ENCODE measurements at places on chromosomes 7 and 10.

- DNase-seq, result no peak
Observed at GRCh38 chr7:152865461-152865860, 105.9 kb downstream of the ACTR3B start.

DNA sequence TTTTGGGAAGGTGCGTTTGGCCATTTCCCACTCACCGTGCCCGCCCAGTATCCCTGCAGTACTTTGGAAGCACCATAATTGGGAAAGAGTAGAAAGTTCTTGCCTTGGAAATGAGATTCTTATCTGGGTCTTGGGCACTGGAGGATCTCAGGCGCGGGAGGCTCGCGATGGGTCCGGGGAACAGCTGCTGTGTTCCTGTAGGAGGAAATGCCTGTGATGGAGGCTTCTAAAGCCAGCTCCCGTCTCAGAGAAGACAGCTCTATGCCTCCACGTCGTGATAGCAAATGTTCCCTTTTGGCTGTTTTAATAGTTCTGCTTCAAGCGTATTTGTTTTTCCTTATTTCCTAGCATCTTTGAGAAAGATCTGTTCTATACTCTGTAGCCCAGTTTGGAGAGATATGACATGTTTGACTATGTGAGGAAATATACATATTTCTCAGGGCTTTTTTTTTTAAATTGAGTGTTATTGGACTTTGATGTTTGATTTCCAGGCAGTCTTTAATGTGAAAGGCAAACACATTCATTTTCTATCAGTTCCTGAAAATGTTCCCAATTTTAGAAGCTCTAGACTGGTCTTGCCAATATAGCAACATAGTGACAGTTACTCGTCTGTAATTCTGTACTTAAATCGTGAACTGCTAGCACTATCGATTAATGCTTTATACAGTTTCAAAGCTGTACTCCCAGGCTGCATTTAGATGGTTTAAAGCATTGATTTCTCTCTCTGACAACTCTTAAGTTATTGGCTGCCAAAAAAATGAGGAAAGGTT lies 280.8 kb downstream of the DPP6 start:
- no peak for DNase-seq

- no peak for DNase-seq
Observed at GRCh38 chr10:60649485-60650377, 128.5 kb upstream of the CDK1 start.

DNA sequence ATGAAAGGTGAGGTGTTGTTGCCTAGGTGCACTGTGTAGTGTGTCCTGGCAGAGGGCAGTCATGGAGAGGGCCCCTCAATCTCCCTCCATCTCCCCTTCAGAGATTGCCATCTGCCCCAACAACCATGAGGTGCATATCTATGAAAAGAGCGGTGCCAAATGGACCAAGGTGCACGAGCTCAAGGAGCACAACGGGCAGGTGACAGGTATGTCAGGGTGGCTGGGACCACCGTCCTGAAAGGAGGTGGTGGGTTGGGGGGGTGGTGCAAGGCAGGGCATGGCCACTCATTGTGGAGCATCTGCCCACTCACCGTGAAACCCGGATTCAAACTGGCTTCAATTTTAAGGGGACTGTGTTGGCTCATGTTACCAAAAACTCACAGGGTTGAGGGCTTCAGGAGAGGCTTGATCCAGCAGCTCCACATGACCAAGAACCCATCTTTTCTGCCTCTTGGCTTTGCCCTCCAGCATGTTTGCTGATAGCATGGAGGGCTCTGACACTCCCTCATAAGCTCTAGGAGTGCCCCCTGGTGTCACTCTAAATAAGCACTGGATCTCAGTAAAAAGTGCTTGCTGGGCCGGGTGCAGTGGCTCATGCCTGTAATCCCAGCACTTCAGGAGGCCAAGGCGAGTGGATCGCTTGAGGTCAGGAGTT lies 12.2 kb downstream of the ARPC1B start:
- DNase-seq, result peak; percentile 46

DNA sequence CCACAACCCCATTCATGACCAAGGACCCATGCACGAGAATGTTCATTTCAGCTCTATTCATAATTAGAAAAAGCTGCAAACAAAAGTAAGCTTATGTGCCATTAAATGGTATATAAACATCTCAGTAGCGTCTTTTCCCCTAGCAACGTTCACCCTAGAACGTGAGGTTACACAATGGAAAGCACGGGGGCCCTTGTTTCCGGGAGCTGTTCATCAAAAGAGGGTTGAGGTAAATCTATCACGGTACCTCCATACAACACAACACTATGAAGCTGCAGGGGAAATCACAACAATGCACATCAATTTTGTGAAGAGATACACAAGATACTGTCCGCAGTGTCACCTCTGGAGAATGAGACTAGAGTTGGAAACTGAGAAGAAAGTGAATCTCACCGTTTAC lies 80.9 kb upstream of the DDC start:
- DNase-seq, result no peak

DNA sequence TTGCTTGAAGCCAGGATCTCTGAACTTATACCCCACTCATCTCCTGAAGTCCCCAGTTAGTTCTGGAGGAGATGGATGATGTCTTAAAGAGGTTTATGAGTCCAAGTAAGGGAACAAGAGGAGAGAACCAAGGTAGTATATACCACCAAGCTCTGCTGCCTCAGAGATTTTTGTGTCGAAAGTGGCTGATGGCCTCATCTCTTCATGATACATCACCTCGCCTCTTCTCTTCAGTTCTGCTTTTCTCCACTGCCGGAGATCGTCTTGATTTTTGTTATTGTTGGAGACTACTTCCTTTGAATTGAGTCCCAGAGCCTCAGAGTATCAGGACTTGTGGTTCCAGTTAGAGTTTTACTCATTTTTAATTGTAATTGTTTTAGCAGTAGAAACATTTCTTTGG lies 1.9 kb downstream of the VTI1A start:
- no peak for DNase-seq

DNA sequence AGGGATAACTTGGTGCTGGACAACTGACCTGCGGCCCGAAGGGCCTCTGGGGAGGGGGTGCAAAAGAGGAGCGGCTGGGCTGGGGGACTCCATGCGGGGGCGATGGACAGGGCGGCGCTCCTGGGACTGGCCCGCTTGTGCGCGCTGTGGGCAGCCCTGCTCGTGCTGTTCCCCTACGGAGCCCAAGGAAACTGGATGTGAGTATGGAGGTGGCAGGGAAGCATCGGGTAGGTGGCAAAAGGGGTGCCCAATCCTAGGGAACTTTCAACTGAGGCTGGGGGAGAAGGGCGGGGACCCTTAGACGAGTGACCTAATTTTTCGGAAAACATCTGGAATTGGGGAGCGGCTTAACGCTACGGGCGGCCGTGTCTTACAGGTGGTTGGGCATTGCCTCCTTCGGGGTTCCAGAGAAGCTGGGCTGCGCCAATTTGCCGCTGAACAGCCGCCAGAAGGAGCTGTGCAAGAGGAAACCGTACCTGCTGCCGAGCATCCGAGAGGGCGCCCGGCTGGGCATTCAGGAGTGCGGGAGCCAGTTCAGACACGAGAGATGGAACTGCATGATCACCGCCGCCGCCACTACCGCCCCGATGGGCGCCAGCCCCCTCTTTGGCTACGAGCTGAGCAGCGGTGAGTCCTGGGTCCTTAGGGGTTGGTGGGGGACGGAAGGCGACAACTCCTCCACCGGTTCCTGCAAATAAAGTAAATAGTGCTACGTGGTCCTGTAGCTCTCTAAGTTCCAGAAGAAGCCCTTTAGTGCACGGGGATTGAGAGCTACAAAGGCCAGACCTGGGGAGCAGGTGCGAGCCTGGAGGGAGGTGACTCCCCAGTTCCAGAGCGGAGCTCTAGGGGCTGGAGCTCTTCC lies 622 bp downstream of the WNT16 start:
- DNase-seq, result peak; percentile 27

GRCh38 chr10:96439725-96440124 lies 74.0 kb downstream of the TLL2 start:
- DNase-seq, result no peak

DNA sequence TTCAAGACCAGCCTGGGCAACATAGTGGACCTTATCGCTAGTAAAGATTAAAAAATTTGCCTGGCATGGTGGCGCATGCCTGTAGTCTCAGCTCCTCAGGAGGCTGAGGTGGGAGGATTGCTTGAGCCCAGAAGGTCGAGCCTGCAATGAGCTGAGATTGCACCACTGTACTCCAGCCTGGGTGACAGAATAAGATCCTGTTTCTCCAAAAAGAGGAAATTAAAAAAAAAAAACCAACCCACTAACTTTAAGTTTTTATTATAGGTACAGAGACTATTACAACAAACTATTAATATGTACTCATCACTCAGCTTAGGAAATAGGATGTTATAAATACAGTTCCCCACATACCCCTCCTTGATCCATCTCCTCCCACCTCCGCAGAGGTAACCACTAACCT lies 30.2 kb downstream of the DHTKD1 start:
- no peak for DNase-seq

DNA sequence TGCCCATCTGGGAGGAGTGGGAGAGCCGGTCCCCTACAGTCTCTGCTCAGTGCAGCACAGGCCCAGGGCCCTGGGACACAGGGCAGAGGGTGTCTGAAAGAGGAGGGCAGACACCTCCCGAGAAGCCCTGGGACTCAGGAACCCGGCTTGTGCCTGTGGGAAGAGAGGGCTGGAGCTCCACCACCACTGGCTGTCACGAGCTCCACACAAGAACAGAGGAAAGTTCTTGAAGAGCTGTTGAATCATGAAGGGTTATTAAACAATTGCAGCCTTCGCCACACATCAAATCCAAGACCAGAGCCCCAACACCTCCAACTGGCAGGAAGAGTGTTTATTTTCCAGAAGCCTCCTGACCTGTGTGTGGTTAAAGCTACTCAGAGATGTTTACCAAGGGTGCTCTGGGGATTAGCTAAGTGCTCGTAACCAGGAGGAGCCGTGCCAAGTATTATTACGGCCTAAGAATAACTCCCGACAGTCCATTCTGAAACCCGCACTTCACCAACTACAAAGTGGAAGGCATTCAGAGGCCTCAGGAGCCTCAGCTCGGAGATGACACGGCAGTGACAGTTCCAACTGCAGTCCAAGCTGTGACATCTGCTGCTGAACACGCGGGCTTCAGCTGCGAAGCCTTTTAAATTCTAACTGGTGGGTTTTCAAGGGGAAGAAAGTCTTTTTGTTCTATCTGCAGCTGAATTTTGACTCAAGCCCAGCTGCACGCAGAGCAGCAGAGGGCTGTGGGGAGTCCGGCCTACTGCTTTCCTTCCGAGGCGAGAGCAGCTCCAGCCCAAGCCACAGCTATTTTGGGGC lies 75.1 kb downstream of the MAD1L1 start:
- DNase-seq, result peak; percentile 87

DNA sequence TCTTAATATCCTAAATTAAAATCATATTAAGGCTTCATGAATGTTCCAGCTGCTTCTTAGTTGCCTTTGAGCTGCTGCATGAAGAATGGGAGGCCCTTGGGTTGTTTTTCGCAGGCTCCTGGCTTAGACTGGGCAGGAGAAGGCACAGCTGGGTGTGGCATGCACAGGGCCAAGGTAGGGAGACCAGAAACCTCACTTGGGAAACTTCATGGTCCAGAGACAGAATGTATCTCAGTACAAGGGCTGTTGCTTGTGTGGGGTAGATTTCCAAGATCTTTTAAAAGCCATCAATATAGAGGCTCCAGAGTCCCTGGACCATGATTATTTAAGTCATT lies 49.9 kb downstream of the BUB3 start:
- DNase-seq, result no peak

- peak; percentile 72 for DNase-seq
Observed at GRCh38 chr7:70698219-70698832, 433.6 kb upstream of the GALNT17 start.

DNA sequence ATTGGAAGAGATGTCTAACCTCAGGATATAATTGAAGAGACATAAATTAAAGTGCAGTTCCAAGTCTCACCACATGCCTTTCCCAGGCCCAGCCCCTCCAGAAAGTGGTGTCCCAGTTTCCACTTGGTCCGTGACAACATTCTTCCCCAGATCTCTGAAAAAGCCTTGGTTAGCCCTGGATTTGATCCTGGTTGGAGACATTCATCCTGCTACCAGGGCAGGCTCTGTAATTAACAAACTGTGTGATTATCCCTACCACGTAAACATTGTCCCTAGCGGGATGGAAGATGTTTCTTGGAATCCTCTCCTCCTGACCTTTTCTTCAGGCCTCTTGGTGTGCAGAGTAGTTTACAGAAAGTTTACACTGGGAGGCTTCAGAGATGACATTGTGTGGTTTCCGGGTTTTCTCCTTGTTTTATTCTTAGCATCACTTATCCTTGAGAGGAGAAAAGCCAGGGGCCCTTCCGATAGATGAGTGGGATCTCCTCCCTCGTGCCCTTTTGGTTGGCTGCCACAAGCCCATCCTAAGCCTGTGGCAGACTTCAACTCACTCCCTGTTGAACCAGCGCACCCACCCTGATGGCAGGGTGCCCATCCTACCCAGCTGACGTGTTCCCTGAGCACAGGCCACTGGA lies 83.8 kb downstream of the COL13A1 start:
- DNase-seq, result no peak

DNA sequence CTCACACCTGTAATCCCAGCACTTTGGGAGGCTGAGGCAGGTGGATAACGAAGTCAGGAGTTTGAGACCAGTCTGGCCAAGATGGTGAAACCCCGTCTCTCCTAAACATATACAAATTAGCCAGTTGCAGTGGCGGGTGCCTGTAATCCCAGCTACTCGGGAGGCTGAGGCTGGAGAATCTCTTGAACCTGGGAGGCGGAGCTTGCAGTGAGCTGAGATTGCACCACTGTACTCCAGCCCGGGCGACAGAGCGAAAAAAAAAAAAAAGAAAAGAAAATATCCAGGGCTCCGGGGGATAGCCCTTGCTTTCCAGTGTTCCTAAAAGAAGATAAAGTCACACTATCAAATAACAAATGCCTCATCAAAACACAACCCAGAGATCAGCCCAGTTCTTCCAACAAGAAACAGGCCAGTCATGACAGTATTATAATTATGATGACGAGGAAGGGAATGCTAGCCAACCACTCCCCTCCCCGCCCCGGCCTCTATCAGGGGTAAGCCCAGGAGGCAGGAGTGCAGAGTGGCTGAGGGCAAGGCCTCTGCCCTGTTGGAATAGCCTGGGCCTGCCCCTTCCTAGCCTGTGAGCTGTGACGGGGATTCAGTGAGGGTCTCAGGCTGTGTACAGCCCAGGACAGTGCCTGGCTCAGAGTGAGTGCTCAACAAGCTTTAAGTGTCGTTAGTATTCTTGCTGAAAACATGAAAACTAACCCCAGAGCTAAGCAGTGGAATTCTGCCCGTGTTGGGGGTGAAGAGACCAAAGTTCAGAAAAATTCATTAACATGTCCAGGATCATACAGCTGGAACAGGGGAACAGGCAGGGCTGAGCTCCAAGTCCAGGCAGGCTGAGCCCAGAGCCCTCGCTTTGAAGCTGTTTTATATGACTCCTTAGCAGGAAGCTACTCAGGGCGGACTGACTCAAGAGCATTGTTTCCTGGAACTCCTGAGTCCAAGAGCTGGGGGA lies 54.3 kb downstream of the FAM241B start:
- DNase-seq, result peak; percentile 40

DNA sequence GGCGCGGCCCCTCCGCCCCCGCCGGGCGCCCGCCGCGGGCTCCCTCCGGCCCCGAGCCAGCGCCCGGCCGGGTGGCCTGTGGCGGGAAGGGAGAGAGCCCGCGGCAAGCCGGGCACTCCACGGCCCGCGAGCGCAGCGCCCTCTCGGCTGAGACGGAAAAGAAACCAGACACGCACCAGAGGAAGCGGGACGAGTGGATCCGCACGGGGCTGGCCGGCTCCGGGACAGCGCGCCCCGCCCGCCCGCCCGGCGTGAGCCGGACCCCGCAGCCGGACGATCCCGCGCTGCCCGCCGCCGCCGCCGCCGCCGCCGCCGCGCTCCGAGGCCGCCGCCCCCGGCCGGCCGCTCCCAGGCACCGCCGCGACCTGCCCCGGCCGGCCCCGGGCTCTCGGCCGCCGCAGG lies 300 bp downstream of the ARHGAP21 start:
- DNase-seq, result peak; percentile 41
